ENCODE measurements at places on chromosomes 6 and 20.

GRCh38 chr6:34574647-34575293, 18.6 kb upstream of the SPDEF start:
- DNase-seq: no peak

DNA sequence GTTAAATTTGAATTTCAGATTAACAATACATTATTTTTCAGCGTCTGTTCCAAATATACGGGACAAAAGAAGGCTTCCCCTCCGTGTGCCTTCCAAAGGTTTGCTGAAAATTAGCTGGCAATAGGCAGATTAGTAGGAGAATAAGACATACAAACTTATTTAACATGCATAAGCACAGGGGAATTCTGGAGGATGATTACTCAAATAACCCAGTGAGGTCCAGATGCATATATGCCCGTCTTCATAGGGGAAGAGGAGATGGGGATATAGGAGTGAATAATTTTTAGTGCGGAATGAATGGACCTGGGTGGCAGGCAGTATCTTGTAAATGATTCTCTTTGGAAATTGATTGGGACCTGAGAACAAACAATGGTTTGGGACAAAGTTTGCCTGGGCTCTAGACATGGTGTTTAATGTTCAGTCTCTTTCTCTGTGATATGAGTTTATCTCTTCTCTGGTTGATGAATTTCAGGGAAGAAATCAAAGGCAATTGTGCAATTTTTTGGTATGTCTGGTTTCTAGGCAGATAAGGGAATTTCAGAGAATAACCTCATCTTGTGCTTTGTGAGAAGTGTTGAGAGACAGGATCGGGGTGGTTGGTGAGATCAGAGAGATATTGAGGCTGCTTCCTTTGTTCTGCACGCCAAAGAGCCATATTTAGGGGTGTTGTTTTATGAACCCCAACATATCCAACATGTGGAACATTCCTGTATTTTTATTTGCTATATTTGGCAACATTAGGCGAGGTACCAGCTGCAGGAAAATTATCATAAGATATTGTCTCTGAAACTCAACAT, 63.7 kb downstream of the MKKS start:
- DNase-seq: no peak

GRCh38 chr6:135655055-135655454, 157.5 kb upstream of the AHI1 start:
- DNase-seq: no peak

GRCh38 chr6:109458774-109459531, 3.4 kb upstream of the MICAL1 start:
- no peak for DNase-seq

DNA sequence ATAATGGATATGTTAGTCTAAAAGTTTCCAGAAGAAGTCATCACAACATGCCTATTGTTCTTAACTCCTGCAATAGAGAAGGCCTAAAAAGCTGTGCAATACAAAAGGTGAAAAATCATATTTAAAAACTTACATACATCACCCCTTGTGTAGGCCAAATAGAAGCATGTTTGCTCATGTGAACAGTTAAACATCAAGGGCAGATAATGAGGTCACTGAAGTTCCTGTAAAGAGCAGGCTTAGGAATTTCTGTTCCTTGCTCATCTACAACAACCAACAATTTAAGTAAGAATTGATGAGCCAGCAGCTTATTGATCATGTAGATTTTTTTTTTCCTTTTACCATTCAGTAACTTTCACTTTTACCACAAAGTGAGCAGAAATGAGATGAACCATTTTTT, 7.5 kb upstream of the NUP153 start:
- no peak for DNase-seq

- DNase-seq: no peak
Measured at GRCh38 chr20:21614980-21615379, 90.5 kb upstream of the PAX1 start.
